ENCODE measurements at places on chromosomes 1 and 21.

- no peak for DNase-seq
These were observed 178.8 kb downstream of the SYT2 start for GRCh38 chr1:202531472-202531811.

DNA sequence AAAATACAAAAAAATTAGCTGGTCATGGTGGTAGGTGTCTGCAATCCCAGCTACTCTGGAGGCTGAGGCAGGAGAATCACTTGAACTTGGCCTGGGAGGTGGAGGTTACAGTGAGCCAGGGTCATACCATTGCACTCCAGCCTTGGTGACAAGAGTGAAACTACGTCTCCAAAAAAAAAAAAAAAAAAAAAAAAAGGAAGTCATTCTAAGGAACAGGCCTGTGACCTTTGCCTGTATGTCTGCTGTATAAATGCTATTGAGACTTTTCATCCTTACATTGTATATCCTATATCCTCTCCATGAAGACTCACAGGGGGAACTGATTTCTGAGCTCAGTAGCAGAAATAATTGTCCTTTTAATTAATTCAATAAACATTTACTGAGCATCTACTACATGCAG is 7.5 kb upstream of the CTPS1 start:
- no peak for DNase-seq

DNA sequence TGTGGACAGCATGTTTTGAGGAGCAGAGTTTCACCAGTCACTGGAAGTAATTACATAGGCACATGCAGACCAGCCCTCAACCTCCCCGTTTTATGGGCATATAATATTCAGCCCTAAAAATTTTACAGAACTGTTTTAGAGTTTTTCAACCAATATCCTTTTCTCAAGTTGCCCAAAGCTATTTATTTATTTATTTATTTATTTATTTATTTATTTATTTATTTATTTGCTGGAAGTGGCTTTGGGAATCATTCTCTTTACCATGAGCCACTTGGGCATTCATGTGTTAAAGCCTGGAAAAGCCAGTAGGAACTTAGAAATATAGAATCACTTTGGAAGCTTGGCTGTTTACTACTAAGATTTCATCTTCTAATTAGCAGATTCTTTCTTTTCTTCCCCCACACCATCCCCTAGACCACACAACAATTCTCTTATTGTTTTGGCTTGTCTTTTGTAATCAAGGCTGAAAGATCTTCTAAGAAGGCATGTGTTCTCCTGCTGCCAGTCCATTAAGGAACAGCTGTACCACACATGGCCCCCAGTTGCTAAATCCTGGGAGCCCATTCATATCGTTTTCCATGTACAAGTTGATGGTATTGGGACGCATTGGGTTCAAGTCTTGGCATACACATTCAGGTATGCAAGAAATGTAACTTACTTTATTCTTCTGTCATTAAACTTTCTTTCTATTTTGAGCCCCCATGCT is 220.0 kb downstream of the PAPPA2 start:
- no peak for DNase-seq

- no peak for DNase-seq
These were observed 119.4 kb downstream of the AKT3 start for GRCh38 chr1:243730487-243731150.

GRCh38 chr21:15441060-15441493 is 288.7 kb upstream of the USP25 start:
- DNase-seq: no peak

DNA sequence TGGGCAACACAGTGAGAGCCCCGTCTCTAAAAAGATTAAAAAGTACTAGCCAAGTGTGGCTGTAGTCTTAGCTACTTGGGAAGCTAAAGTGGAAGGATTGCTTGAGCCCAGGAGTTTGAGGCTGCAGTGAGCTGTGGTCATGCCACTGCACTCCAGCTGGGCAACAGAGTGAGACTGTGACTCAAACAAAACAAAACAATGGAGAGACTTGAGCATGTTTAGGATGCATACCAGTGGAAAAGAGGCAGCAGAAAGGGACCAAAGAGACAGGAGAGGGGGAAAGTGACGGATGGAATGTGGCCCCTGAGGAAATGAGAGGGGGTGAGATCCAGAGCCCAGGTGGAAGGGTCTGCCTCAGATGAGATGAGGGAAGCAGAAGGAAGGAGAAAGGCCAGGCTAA is 358.9 kb downstream of the RPS6KC1 start:
- no peak for DNase-seq

- no peak for DNase-seq
These were observed 3.9 kb downstream of the DCST2 start for GRCh38 chr1:155029513-155030242.

DNA sequence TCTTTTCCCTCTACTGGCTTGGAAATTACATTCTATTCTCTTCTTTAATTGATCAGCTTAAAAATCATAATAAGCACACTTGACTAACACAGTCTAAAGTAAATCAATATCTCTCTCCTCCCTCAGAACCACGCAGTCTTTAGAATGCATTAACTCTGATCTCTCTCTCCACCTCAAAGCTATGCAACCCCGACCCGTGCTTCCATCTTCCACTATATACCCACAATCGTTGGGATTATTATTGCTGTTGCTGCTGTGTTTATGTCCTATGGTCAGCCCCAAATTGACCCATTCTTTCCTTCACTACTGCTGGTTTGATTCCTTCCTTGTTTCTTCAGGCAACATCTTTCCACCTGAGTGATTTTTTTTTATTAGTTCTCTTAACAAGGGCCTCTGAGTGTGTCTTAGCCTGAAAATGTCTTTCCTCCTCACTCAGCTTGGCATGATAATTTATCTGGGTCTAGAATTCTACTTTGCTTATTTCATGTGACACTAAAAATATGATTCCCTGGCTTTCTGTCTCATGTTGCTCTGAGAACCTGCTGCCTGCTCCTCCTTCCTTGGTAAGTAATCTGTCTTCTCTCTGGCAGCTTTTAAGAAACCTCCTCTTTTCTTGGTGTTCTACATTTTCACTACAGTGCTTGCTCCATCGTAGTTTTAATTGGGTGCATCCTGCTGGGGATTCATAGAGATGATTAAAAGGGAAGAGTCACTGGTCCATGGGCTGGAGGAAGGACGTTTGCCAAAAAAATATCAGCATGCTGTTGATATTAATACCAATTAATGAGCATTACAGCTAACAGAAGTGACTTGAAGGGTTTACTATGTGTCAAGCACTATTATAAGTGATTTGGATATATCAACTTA is 472.2 kb downstream of the MATN1 start:
- no peak for DNase-seq

DNA sequence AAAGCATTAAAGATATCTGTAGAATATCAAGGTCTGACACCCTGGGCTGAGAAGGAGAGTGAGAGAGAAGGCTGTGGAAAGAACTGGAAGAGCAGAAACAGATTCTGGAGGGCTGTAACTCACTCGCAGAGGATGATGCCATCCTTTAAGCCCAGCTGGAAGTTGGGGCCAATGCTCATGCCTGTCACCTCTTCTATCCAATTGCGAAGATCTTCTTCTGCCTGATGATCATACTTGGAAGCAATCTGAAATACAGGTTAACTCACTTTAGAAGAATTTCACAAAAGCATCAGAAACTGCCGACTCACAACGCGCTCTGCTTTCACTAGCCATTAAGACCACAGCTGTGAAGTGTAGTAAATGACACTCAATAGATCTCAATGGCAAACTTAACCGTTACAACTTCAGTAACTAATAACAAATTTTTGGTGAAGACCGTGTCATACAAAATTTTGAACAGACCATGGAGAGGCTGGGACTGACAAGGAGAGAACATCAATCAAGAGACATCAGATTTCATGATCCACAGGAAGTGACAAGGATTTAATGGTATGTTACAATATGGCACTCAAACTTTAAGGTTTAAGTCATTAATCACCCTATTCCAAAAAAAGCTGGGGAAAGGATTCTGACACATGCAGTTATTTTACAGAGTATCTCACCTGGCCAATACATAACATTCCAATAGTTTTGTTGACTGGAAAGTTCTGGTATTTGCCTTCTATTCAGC is 23.5 kb downstream of the CNN3 start:
- no peak for DNase-seq

GRCh38 chr1:96427616-96428015 is 294.0 kb upstream of the PTBP2 start:
- no peak for DNase-seq

- DNase-seq: no peak
These were observed 33.3 kb upstream of the IRF2BP2 start for GRCh38 chr1:234643111-234643849.

DNA sequence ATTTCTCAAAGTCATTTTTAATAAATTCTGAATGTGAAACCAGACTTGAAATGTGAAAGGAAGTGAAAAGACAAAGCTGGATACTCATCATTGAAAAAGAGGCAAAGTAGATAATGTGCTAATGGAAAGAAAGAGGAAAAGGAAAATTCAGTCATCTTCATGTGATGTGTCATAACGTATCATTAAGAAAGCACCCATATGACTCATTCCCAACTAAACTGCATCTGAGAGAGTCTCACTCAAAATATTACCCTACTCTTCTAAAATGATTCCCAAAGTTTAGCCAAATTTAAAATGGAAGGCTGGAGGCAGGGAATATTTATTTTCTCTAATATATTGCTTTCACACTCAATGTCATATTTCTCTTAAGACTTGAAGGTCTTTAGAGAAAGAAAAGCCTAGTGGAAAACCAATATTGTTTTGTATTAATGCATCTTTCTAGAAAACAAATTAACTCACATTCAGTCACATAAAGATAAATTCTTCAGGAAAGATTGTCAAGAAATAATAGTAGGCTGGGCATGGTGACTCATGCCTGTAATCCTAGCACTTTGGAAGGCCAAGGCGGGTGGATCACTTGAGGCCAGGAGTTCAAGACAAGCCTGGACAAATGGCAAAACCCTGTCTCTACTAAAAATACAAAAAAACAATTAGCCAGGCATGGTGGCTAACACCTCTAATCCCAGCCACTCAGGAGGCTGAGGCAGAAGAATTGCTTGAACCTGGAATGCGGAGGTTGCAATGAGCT is 129.9 kb downstream of the SLC30A10 start:
- DNase-seq: no peak

DNA sequence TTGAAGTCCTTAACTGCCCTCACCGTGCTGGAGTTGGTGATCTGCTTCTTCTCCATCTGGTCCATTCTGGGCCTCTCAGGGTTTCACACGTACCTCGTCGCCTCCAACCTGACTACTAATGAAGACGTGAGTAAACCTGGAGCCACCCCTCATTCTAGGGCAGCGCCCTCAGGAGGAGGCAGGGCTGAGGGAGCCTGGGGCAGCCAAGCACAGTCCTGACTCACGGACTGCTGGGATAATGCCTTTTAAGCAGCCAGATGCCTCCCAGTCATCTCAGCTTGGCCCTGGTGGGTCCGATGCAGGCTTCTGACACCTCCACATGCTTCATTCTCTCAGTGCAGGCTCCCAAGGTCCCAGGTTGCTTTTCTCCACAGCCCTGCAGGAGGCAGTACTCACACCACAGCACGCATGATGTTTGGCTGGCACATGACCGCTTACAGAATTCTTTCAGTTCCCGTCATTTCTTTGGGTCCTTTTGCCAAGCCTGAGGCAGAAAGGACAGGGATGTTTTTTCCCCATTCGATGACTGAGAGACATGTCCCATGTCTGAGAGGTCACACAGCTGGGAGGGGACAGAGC is 11.8 kb upstream of the SFN start:
- no peak for DNase-seq

GRCh38 chr1:175116210-175116798 is 48.7 kb downstream of the TNN start:
- no peak for DNase-seq

- DNase-seq: no peak
These were observed 13.7 kb upstream of the TRIM62 start for GRCh38 chr1:33195556-33195955.

- no peak for DNase-seq
These were observed 119.5 kb upstream of the TMPRSS2 start for GRCh38 chr21:41627428-41627827.

GRCh38 chr21:38491536-38491935 is 6.7 kb downstream of the ERG start:
- DNase-seq: no peak

DNA sequence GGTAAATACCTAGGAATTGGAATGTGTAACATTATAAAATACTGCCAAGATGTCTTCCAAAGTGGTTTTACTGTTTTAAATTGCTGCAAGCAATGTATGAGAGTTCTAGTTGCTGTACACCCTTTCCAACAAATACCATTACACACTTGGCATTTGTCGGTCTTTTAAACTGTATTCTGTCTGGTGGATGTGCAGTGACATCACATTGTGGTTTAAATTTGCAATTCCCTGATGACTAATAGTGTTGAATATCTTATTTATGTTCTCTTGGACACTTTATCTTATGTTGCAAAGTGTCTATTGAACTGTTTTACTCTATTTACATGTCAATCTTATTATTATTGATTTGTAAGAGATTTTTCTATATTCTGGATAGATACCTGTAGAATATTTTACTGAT is 561.2 kb upstream of the B3GALT2 start:
- no peak for DNase-seq

- no peak for DNase-seq
These were observed 25.8 kb downstream of the PTPN14 start for GRCh38 chr1:214525535-214526019.

GRCh38 chr1:25232866-25233784 is 823 bp upstream of the SYF2 start:
- DNase-seq: peak; percentile 69

DNA sequence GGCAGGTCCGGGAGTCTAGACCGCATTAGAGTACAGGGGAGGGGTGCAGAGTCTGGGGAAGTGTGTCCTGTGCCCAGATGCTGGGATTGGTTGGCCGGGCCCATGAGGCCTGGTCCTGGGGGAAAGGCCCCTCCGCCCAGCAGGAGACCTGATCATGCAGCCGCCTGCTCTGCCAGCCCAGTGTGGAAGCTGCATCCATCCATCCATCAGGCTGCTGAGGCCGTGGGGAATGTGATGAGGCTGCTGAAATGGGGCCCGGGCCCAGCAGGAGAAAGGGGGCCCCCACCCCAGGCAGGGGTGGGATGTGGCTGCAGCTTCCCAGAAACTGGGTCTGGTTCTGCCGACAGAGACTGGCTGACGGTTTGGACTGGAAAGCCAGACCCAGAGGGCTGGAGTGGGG is 37.2 kb downstream of the EPHA2 start:
- DNase-seq: no peak

DNA sequence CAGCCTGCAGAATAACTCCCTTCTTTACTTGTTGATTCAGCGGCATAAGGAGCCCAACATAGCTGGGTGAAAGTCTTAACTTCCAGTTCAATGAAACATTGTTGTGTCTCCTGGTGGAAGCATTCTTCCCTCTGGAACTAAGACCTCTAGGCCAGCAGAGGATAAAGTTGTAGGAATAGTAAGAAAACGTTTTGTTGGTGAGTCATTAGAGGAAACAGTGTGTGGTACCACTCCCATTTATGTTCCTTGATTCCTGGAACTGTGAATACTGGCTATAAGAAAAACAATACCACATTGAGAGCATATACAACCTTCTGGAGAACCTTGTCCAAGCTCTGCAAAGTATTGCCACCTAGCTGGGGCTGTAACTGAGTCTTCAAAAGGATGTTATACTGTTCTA is 737.4 kb upstream of the ZP4 start:
- DNase-seq: no peak

- no peak for DNase-seq
These were observed 61.3 kb downstream of the SLC66A1 start for GRCh38 chr1:19373211-19374082.

Data from frontal cortex (tissue), 4 donors.